Fibroblast of skin of scalp (primary cell): ENCODE measurements at places on chromosomes 11 and 22.

DNA sequence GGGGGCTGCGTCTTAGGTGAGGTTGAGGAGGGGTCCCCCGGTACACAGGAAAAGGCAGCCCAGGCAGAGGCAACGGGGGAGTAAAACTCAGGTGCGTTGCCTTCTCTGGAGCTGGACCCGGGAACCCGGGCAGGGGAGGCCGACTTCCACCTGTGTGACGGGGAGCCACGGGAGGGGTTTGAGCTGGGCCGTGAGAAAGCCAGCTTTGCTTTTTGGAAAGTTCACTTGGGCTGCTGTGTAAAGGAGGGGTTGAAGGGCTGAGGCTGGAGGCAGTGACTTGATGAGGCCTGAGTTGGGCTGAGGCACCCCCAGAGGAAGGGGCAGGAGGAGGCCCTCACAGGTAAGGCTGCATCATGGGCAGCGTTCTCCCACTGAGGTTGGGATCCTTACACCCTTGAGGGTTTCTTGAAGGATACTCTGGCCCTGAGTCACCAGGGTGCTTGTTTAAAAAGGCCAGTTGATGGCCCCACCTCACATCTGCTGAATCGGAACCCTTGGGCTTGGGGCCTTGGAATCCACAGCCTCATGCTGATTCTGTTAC is 47.2 kb downstream of the CHRDL2 start:
- peak; percentile 40 for DNase-seq

DNA sequence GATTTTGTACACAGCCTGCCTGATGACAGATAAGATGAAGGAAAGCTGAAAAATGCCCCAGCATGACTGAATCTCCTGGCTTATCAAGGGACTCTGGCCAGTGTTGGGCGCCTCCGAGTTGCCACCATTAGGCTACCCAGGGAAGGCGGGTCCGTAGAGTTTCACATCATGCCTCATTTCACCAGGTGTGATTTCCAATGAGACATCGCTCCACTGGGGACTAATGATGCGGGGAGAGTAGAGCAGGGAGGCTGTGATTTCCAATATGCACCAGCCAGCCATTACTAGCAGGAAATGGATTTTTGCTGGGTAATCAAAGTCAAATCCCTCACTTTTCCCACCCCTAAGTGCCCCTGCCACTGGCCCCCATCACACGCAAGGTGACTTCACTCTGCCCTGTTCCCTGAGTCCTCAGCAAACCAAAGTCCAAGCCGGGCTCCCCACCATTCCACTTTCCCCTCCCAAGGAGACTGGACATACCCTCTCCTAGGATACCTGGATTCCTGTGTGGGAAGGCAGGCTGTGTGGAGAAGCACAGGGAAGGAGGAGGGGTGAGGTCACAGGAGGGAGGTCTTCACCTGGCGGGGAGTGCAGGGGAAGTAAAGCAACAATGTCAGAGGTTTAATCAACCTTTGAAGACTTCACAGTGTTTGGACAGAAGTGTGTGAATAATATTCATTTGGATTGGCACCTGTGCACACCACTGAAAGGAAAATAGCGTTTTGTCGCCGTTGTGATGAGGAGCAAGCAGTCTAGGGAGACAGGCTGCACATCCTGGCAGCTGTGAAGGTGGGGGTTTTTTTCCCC is 613.3 kb upstream of the CADM1 start:
- DNase-seq: no peak

DNA sequence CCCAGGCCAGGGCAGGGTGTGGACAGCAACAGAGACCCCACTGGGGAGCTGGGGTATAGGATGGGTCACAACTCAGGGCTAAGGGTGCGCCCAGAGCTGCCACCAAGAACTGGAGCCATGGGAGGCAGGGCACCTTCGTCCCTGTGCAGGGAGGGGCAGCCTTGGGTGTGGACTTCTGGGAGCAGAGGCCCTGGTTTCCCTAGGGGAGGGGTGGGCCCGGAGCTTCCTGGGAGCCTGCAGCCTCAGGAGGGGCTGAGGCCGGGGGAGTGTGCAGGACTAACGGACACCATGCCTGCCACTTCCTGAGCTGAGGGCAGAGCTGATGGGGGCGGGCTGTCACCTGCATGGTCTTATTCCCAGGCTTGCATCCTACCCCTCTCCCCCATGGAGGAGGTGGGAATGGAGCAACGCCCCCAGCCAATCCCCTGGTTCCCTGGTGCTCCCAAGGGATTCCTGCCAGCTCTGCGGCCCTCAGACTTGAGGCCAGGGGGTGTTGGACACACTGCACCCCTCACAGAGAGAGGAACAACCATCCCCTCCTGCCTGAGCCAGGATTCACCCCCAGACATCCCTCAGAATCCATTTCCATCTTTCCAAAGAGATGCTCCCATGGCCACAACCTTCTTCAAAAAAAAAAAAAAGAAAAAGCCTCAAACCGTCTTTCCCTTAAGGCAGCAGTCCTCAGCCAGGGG is 225.7 kb downstream of the CTTN start:
- no peak for DNase-seq

DNA sequence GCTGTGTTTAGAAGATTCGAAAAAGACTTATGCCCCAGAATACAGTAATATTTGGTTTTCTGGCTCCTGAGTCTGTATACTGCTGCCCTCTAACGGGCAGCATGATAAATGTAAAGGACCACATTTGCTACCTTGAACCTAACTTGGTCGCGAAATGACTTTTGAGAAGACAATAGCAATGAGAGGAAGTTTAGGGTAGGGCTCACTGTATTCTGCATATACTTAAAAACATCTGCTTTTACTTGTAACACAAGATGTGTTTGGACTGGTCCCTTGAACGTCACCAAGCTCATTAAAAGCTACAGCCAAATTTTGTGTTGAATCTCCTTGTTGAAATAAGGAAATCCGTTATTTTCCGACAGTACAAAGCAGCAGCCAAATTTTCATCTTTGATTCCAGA is 309.1 kb downstream of the SWAP70 start:
- peak; percentile 78 for DNase-seq

DNA sequence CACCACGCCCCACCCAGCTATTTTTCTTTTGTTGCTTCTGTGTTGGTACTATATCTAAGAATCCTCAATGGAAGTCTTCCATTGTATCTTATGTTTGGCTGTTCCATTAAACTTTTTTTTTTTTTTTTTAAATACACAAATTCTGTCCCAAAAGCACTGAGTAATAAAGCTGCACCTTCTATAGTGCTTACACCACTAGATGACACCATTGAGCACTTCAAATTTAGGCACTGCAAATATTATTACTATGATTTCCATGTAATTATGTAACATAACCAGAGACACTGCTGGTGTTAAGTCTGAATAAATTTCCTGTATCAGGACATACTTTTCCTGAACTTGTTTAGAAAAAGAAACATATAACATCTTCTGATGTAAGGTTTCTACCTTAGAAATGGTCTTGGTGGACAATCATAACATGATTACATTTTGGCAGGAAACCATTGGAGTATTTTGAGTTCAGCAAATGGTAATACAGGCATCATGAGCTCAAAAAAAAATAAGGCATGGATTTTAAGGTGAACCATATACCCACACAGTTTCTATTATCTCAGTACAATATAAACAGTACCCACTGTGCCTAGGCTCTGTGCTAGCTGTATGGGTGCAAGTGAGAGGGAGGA is 110.5 kb downstream of the ATG16L2 start:
- DNase-seq: peak; percentile 55

GRCh38 chr22:50041361-50042065 is 16.6 kb downstream of the TTLL8 start:
- no peak for DNase-seq

DNA sequence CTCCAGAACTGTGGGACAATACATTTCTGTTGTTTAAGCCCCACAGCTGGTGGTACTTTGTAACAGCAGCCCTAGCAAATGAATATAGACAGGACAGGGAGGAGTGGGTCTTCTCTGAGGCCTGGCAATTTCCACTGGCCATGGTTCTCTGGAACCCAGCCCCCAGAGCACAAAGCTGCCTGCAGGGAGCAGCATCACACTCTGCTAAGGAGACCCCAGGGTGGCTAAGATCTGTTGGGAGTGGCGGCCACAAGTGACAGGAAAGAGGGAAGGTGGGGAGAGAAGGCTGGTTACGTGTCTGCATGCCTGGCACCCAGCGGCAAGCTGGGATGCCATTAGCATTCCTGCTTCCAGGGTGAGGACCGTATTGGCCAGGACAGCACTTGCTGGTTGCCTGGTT is 211.9 kb downstream of the ST3GAL4 start:
- no peak for DNase-seq

GRCh38 chr22:29964776-29965175 is 81.8 kb downstream of the MTMR3 start:
- no peak for DNase-seq

GRCh38 chr11:8218409-8218808 is 45.3 kb downstream of the LMO1 start:
- no peak for DNase-seq

- DNase-seq: no peak
Measured at GRCh38 chr11:44766972-44767278, 40.2 kb downstream of the TSPAN18 start.

GRCh38 chr11:30503156-30503555 is 83.0 kb downstream of the MPPED2 start:
- no peak for DNase-seq

GRCh38 chr22:34096770-34097169 is 176.5 kb upstream of the LARGE1 start:
- DNase-seq: no peak

DNA sequence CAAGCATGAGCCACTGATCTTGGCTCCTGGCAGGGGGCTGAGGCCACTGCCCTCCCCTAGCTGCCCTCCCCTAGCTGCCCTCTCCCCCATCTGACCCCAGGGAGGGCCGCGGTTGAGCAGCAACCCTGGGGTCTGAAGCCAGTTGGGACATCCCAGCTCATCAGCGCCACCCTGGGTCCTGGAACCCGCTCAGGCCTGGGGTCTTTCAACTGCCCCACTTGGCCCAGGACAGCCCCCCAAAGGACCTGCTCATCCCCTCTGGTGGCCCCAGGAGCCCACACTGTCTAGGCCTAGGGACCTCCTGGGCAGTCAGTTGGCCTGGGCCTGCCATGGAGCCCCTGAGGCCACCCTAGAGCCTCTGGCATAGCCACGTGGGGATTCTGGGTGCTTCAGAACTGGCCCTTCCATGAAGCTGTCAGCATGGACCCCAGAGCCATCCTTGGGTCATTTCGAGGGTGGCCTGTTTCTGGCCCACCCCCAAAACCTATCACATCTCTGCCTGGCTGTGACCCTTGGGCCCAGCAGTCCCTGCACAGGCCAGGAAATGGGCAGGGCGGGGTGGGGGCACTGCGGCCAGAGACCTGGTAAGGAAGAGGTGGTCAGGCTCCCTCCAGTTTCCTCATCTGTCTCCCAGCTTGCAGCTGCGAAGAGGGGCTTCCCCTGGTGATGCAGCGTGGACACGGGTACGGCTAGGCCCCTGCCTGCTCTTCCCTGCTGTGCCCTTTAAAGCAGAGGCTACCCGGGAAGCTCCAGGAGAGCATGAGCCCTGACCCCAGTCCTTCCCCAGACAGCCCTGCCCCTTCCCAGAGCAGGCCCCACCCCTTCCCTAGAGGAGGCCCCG is 37.9 kb downstream of the MUC2 start:
- DNase-seq: no peak

GRCh38 chr11:113273720-113274119 is 40.7 kb upstream of the TTC12 start:
- no peak for DNase-seq

- no peak for DNase-seq
Measured at GRCh38 chr22:37784829-37785495, 22.8 kb upstream of the GCAT start.

GRCh38 chr22:28716686-28717085 is 24.9 kb downstream of the CHEK2 start:
- peak; percentile 27 for DNase-seq

- DNase-seq: no peak
Measured at GRCh38 chr11:123392431-123392830, 37.6 kb upstream of the GRAMD1B start.

GRCh38 chr11:103622296-103622695 is 414.1 kb upstream of the DDI1 start:
- no peak for DNase-seq

- no peak for DNase-seq
Measured at GRCh38 chr11:95545116-95545875, 244.3 kb downstream of the FAM76B start.
